Stimulated activated CD4-positive, alpha-beta T cell treated with anti-CD3 and anti-CD28 coated beads, TNF-alpha, amount 100 ng/mL, for 48 hours (primary cell): ENCODE measurements at places on chromosomes 6 and 20.

DNA sequence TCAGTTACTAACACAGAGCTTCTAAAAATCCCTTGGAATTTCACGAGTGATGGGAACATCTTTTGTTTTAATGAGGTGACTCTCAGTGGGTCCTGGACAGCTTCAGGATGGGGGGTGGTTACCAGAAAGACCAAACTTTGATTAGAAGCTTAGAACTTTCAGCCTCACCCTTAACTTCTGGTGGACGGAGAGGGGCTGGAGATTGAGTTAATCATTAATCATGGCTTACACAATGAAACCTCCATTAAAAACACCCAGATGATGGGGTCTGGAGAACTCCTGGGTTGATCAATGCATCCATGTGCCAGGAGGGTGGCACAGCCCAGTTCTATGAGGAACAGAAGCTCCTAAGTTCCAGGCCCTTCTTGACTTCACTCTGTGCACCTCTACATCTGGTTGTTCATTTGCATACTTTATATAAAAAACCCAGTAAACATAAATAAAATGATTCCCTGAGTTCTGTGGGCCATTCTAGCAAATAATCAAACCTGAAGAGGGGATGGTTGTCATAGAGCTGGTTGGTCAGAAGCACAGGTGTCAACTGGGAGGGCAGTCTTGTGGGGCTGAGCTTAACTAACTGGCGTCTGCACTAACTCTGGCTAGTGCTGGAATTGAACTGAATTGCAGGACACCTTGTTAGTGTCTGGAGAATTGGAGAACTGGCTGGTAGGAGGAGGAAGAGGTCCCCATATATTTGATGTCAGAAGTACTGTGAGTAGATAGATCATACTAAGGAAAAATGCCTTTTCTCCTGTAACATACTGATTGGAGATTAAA lies 10.3 kb downstream of the RMND1 start:
- no peak for DNase-seq

DNA sequence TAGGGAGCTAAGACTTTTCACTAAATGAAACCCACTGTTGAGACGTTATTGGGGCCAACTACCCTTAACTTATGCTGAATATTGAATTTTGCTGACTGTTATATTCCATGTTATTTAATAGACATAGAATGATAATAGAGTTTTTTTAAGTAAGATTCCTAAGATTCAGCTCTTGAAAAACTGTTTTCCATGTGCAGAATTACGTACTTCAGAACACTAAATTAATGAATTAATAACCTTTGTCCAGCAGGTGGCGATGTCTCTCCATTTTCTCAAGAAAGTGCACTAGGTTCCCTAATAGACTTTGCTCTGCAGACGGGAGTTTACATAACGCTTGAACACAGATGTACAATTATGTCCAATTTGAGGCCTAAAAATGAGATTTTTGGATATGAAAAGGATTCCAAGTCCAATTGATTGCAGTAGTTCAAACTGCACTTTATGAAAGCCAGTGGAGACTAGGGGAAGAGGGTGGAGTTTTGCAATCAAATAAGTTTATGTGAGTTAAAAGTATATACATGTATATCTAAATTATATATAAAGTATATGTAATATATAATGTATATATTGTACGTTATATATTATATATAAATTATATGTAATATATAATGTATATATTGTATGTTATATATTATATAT lies 282.1 kb downstream of the UST start:
- DNase-seq: peak; percentile 66

GRCh38 chr6:163444077-163444476 lies 29.6 kb downstream of the QKI start:
- no peak for DNase-seq

- DNase-seq: no peak
Measured at GRCh38 chr6:16337295-16337975, 99.0 kb downstream of the GMPR start.

DNA sequence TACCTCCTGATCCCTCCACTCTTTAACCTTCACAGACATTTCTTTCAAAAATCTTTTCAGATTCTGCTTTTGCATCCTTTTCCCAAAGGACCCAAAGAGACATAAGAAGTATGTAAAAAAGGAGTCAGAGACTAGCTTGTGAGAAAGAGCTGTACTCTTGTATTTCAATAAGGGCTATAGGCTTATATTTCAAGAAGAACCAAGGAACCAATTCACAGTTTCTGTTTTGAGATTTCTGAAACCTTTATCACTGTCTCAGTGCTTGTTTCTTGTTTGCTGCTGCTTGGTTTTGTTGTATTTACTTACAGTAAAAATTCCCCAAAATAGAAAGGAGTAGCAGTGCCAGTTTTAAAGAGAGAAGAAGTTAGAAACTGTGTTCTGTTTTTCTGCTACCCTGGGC lies 461.6 kb upstream of the ID4 start:
- no peak for DNase-seq

DNA sequence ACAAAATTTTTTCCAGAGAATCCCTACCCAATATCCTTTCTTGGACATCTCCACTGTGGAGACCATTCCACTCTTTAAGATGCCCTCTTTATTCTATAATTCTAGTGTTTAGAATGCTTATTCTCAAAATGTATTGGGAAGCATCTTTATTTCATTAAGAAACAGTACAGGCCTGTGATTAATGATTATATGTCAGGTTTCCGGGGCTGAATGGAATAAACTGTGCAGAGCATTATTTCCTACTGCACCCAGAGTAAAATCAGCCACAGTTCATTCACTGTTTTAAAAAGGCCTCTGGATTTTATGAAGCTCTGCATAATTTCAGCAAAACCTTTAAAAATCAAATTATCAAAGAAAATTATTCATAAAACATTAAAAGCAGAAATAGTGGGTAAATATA lies 42.6 kb downstream of the DSE start:
- DNase-seq: no peak

DNA sequence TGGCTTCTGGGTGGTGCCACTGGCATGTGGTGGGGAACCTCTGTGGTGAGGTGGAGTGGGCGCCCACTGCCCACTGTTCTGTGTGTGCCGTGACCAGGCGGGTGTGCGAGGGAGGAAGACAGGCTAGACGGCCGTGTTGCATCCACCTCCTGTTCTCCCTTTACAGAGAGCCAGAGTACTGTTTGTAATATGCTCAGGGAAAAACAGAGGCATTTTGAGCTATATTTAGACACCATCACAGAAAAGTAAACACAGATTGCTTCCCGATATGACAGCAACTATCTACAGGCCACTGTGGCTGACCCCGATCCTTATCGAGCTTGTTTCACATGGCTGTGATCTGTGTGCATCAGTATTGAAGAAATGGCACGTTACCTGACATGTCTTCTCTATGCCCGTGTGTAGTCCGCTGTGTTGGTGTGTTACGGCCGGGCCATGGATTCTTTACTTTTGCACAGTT lies 45.6 kb downstream of the ARID1B start:
- no peak for DNase-seq

- peak; percentile 75 for DNase-seq
Measured at GRCh38 chr6:52227495-52227894, 16.8 kb downstream of the IL17F start.

DNA sequence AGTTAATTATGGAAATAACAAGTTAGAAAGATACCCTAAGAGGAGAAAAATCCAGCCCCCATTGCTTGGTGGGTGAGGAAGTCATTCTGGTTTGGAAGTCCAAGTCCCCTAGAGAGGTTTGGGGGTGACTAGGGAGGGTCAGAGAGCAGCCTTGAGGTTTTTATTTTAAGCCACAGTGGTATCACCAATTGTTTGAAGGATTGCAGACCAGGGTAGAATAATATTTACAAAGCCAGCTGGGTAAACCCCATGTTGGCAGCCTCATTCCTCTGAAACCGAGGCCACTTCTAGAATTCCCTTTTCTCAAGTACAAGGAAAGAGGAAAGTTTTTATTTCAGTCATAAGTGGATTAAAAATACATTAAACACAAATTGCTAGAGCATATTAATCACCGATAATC lies 99.7 kb downstream of the TMEM170B start:
- DNase-seq: no peak

GRCh38 chr6:3617681-3618311 lies 133.7 kb downstream of the PXDC1 start:
- DNase-seq: no peak

- no peak for DNase-seq
Measured at GRCh38 chr20:39885975-39886649, 802.9 kb downstream of the MAFB start.

GRCh38 chr6:106906232-106906631 lies 68.3 kb downstream of the CD24 start:
- no peak for DNase-seq

GRCh38 chr20:22425344-22426295 lies 158.8 kb downstream of the FOXA2 start:
- no peak for DNase-seq

- peak; percentile 8 for DNase-seq
Measured at GRCh38 chr20:19832875-19833274, 74.8 kb downstream of the RIN2 start.

DNA sequence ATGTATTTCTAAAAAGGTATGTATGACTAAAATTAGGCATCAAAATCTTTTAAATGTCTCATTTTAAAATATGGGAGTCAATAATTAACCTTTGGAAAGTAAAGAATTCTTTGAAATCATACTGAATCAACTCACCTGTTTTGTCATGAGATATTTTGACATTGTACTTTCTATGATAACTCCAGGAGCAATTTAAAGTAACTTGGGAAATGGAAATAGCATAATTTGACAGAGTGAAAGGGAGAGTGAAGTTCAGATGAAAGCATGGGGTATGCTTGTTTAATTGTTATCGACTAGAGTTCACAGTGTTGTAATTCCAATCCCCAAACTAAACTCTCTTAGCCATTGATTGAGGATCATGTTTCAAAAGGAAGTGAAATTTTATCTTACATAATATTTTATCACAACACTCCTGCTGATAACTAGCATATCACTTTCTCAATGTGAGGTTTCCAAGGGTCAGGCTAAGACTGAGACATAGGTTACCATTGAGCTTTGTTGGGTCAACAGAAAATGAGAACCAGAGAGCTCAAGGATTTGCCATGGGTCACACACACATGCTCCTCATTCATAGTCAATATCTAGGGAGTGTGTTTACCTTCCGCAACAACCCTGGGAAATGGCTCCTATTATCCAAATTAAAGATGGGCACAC lies 2.3 kb downstream of the GSTA1 start:
- DNase-seq: no peak

- no peak for DNase-seq
Measured at GRCh38 chr6:67300430-67301040, 1334.5 kb upstream of the ADGRB3 start.

DNA sequence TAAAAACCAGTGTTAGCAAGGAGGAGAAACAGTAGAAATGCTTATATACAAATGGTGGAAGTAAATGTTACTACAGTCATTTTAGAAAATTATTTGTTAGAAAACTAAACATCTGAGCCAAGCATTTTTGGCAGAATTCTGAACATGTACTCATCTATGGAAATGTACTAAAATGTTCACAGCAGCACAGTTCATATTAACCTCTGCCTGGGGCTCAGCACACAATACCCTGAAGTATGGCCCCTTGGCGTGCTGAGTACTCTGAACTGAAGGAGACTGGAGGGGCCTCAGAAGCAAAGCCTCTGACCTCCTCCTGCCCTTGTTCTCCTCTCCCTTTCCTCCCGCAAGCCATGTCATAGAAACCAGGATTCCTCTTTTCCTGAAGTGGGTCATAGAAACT lies 66.2 kb upstream of the RALGAPA2 start:
- no peak for DNase-seq

DNA sequence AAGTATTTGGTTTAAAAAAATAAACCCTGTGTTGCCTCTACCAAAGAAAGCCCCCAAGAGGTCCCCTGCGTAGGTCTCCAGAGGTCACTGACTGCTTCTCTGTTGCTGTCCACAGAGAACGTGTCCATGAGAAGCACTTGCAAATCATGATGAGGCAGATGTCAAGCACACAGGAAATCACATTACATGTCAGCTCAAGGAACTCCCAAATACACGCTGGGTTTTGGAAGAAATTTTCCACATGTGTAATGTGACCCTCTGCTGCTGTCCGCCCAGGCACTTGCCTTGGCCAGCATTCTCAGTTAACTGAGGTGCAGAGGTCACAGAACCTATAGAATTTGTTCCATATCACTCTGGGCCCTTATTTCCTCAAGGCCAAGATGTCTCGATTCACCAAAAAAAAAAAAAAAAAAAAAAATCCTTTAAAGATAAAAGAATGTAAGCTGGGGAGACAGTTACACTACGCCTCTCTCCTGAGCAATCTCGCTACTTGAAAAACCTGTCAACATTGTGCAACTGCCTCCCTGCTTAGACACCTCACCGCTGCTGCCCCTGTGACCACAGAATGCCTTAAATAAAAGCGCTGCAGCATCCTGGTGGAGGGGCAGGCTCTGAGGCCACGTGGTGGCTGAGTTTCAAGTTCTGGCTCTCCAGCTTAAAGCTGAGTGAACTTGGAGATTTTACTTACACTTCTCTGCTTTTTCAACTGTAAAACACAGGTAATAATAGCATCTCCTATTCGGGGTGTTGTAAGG lies 42.3 kb downstream of the SLC22A23 start:
- DNase-seq: peak; percentile 8

GRCh38 chr20:49323622-49324238 lies 45.9 kb upstream of the ZNFX1 start:
- no peak for DNase-seq

DNA sequence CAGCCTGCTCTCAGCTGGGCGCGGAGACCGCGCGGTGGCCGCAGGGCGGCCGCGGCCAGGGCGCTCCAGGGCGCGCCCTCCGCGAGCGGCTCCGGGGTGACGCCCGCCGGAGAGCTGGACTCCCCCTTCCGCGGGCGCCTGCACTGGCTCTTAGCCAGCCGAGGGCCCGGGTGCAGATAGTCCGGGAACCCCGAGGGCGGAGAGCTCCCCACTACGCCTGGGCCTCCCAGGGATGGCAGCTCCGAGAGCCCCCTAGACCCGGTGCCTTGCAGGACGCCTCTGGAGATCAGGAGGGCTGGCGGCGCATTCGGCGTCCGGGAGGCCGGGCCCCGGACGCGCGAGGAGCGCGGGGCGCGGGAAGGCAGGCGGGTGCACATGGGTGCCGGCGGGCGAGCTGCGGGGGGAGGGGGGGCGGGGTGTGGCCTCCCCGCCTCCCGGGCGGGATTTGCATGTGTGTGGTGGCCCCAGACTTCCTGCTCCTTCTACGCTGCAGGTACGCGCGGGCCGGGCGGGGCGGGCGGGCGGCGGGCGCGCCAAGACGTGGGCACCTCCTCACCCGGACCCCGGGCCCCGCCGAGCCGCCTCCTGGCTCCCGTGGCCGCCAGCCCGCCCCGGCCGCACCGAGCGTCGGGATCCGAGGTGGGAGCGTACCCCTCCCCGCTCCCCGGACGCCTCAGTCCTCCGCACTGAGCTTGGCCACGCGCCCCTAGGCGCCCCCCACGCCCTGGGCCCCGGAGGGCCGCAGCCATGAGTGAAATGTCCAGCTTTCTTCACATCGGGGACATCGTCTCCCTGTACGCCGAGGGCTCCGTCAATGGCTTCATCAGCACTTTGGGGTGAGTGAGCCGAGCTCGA lies at the start of gene ITPR3:
ITPR3 (plus strand) TSS at position 467 of the 855 bp plus-strand sequence; CDS start at position 748, 281 bp downstream.
- peak; percentile 45 for DNase-seq

DNA sequence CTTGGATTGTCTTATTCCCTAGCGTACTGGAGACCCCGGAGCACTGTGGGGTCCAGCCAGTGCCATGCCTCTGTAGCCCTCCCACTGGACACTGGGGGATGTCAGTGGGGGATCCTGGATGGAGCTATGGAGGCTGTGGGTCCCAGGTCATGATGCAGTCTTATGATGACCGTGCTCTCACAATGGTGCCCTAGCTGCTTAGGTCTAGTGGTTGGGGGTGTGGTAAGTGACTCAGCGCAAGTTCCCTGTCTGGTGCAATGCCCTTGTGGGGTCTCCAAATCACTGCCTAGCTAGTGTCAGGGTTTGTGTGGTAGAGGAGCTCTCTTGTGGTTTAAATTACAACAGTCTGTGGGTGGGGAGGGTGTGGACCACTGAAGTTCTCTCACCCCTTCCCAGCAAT lies 135.4 kb downstream of the CDC5L start:
- DNase-seq: no peak
